Mesenchymal stem cell (in vitro differentiated cells and primary cell): ENCODE measurements at places on chromosomes 12 and 14.
A peak's percentile ranks its signal among the peaks of the same experiment; 100 is the strongest.

- H3K27ac ChIP-seq: no peak overlapping the region
- peak; percentile 2 for DNase-seq
- peaks cover 8% of the 10 kb centered on the region for H3K4me1 ChIP-seq
- no peaks in the 10 kb centered on the region for H3K27me3 ChIP-seq
Measured at GRCh38 chr14:57533214-57533613, 39.6 kb upstream of the CCDC198 start.

DNA sequence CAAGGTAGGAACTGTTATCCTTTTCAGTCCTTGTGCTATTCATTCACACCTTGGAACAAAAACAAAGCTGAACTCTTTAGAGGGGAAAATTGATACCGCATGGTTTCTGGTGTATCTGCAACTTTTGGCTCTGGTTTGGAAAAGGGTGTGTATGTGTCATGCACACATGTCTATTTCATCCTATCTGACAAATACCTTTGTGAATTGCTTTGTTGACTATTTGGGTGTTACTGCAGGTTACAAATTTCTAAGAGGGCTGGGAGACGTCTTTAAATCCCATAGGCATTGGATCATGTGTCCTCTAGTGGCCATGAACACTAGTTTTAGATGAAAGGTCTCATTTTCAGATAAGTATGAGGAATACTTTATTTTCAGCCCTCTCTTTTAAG is 59.9 kb upstream of the IFNG-AS1 start:
- no peak overlapping the region for H3K4me3 ChIP-seq
- no peaks in the 10 kb centered on the region for H3K4me1 ChIP-seq
- no peaks in the 10 kb centered on the region for H3K27me3 ChIP-seq
- no peaks in the 10 kb centered on the region for H3K36me3 ChIP-seq

DNA sequence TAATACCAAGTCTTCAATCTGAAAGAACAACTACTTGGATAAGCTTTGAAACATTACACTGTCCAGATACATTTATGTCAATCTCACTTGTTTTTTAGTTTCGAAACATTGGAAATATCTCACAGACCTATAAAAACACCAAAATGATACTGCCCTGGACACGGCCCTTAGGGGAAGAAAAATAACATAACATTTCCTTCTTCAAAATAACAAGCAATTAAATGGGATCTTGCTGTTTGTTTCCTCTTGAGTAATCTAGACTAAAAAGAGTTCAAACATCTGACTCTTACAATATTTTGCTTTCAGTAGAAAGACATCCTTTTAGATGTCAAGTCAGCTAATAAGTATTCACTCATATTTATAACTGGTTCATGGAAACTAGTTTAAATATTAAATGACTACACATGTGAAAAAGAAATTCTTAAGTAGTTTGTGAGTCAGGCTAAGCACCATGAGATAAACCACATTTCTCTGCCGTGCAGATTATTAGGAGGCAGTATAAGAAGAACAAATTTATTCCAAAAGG is 87.5 kb downstream of the EPS8 start:
- no peaks in the 10 kb centered on the region for H3K27me3 ChIP-seq
- DNase-seq: peak; percentile 77
- no peaks in the 10 kb centered on the region for H3K36me3 ChIP-seq
- no peak overlapping the region for H3K4me3 ChIP-seq

GRCh38 chr14:71006200-71006563 is 98.9 kb downstream of the PCNX1 start:
- no peak overlapping the region for H3K27ac ChIP-seq
- H3K4me1 ChIP-seq: peaks cover 2% of the 10 kb centered on the region
- no peaks in the 10 kb centered on the region for H3K27me3 ChIP-seq

- H3K4me3 ChIP-seq: peak overlapping the region; percentile 60
- peaks cover 4% of the 10 kb centered on the region for H3K27me3 ChIP-seq
- H3K27ac ChIP-seq: no peak overlapping the region
- no peak for DNase-seq
- peaks cover 16% of the 10 kb centered on the region for H3K4me1 ChIP-seq
- H3K36me3 ChIP-seq: no peaks in the 10 kb centered on the region
Measured at GRCh38 chr14:93970965-93971634, 5.3 kb downstream of the ASB2 start.

DNA sequence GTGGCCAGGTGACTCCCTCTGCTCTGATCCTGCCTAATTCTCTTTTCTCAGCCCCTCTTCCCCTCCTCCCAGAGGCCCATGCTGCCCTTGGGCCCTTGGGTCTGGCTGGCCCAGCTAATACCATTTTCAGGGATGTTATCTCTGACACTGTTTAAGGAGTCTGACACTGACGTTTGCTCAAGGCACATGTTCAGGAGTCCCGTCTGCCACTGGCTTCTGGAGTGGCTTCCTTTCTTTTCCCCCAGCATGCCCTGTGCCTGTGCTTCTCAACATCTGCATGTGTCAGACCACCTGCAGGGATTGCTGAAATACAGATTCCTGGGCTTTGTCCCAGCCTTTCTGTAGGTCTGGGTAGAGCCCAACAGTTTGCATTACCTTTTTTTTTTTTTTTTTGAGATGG is 128.9 kb downstream of the BCL11B start:
- H3K36me3 ChIP-seq: no peaks in the 10 kb centered on the region
- H3K4me3 ChIP-seq: no peak overlapping the region
- DNase-seq: no peak
- H3K4me1 ChIP-seq: no peaks in the 10 kb centered on the region
- peaks cover 10% of the 10 kb centered on the region for H3K27me3 ChIP-seq
- no peak overlapping the region for H3K27ac ChIP-seq

GRCh38 chr12:22935501-22935900 is 310.5 kb downstream of the ETNK1 start:
- no peak for DNase-seq
- no peak overlapping the region for H3K4me3 ChIP-seq
- no peaks in the 10 kb centered on the region for H3K27me3 ChIP-seq

DNA sequence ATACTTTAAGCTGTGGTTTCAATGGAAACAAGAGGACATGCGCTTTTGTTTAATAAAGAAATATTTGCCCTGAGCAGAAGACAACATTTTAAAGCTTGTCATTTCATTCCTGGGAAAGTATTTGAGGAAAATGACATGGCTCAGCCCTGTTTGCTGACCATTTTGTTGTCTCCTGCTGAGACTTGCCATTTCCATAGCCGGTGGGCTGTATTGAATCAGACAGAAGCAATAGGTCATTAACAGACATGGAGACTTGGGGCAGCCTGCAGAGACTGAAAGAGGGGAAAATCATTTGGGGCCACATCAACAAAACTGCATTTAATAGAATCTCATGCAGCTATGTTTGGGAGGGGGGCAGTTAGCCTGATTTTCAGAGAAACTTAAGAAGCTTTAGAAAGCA is 443.0 kb downstream of the NPAS3 start:
- H3K4me3 ChIP-seq: no peak overlapping the region
- no peaks in the 10 kb centered on the region for H3K27me3 ChIP-seq
- no peak for DNase-seq
- no peaks in the 10 kb centered on the region for H3K4me1 ChIP-seq

- no peak for DNase-seq
- peak overlapping the region; percentile 66 for H3K4me3 ChIP-seq
- no peaks in the 10 kb centered on the region for H3K36me3 ChIP-seq
- H3K27me3 ChIP-seq: peaks cover 19% of the 10 kb centered on the region
Measured at GRCh38 chr14:61320806-61321384, 484 bp upstream of the PRKCH start.

DNA sequence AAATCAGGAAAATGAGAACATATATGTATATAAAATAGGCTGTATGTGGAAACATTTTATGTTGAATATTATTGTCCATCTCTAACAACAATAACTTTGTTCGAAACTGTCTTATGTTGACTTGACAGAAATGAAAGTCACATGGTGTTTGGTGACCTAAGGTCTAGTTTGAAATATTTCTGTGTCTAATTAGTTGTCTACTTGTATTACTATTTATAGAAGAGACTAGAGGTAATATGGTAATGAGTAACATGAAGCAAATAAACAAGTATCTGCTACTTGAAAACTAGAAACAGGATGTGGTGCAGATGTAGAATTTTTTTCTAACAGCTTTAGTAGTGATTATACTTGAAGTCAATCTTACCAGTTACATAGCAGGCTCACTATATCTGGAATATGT is 3.9 kb downstream of the GPHN start:
- no peaks in the 10 kb centered on the region for H3K4me1 ChIP-seq
- H3K36me3 ChIP-seq: no peaks in the 10 kb centered on the region
- H3K27ac ChIP-seq: no peak overlapping the region
- H3K4me3 ChIP-seq: no peak overlapping the region
- no peaks in the 10 kb centered on the region for H3K27me3 ChIP-seq
- no peak for DNase-seq

- H3K4me1 ChIP-seq: no peaks in the 10 kb centered on the region
- H3K4me3 ChIP-seq: no peak overlapping the region
- H3K27ac ChIP-seq: no peak overlapping the region
- no peak for DNase-seq
Measured at GRCh38 chr12:8970432-8970831, 18.9 kb upstream of the KLRG1 start.
